Activated T-cell treated with anti-CD3 and anti-CD28 coated beads, Interleukin-2, amount 50 U/mL, for 24 hours (primary cell): ENCODE measurements at places on chromosomes 6 and 20.

DNA sequence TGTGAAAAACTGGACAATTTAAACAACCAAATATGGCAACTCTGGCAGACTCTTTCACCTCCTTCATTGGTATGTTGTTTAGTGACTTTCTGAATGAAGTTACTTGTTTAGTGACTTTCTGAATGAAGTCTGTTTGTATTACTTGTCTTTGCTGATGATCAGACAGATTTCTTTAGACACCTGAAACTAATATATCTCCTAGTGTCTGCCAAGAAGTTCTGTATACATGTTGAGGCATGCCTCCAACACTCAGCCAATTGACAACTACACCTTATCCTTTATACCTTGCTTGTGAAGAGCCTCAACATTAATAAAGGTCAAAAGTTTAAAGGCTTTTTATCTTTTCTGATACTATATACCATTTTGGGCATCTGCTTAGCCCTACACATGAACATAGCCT, 725.4 kb upstream of the EPHA7 start:
- DNase-seq: no peak

- no peak for DNase-seq
Observed at GRCh38 chr6:37036146-37036545, 30.7 kb downstream of the FGD2 start.

DNA sequence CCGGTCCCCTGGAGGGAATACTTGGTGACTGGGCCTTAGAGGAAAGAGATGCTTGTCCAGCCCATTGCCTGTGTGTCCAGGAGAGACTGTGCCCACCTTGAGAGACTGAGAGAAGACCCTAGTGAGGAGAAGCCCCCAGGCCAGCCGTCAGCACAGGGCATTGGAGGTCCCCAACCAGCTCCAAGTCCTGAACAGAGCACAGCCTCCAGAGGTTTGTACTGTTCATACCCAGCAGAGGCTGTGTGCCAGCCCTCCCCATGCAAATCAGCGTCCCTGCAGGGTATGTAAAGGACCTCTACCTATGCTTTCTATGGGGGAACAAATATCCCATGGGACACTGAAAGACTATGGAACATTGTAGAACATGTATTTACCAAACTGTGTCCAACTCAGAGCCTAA, 8.4 kb downstream of the HLA-E start:
- no peak for DNase-seq

- peak; percentile 33 for DNase-seq
Observed at GRCh38 chr20:21103582-21104465, 2.3 kb downstream of the LINC00237 start.

- DNase-seq: no peak
Observed at GRCh38 chr20:57586370-57586793, 25.5 kb downstream of the PCK1 start.

DNA sequence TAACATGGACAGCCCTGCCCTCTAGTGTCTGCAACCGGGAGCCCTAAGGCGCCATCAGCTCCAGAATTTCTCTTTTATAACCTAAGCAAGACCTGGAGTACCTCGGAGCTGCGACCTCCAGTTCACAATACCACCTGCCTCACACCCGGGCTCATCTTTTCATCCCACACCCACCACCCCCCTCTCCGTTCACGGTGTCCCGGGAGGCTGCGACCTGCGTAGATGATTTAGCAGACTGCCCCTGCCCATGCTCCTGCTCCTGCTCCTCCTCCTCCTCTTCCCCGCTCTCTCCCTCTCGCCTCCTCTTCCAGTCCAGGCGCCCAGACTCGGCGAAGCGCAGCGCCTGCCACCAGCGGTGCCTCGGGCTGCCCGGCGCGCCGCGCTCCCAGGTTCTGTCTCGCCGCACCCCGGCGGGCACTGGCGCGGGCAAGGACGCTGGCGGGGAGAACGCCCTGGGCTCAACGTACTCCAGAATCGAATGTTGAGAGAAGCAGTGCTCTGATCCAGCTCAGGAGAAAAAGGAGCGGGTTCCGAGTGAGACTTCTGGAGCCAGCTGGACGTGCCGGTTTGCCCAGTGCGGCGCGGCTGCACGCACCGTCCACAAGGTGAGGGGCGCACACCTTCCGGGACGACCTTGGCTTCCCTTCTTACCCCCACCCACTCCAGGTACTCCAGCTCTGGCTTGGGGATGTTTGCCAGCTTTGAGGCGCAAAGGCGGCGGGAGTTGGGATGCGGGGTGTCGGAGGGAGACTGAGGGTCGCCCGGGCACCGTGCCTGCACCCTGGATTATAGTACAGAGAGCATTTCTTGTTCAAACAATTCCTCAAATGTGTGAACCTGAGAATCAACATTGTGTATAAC, at the start of gene HTR1E:
Gene HTR1E, plus strand, starts transcription at position 310 of the 861 bp plus-strand sequence. CDS start 77,807 bp downstream, outside the sequence.
- DNase-seq: peak; percentile 30

GRCh38 chr6:53604623-53605190, 59.8 kb upstream of the GCLC start:
- DNase-seq: no peak

GRCh38 chr20:1119128-1119505, 715 bp downstream of the PSMF1 start:
- DNase-seq: no peak

DNA sequence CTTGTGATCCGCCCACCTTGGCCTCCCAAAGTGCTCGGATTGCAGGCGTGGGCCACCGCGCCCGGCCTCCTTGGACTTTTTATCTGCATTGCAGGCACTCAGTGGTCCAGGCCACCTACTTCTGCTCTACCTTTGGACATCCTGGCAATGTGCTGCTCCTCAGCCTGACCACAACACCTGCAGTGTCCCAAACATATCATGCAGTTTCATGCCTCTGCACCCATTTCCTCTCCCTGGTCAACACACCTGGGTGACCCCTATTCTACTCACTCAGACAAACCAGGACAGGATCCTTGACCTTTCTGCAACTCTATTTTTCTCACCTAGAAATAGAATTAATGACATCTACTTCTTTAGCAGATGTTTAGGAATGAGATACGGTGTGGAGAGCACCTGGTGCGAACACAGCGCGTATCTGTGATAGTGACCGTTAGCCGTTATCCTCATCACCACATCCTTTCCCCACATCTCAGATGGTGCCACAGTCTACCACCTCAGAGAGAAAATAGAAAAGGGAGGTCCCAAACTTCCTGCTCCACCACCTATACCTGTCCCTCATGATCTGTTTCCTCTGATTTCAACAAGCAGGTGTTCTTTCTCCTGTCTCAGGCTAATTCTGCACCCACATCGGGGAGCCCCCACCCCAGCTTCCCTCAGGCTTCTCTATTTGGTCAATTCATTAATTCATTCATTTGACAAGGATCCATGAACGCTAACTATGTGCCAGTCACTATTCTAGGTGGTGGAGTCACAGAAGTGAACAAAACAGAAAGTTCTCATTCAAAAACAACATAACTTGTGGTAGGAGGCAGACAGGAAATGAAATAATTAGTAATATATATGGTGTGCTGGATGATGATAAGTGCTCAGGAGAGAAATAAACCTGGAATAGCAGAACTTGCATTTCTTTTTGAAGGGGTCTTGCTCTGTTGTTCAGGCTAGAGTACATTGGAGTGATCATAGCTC, 4.3 kb upstream of the BTN3A2 start:
- peak; percentile 49 for DNase-seq

DNA sequence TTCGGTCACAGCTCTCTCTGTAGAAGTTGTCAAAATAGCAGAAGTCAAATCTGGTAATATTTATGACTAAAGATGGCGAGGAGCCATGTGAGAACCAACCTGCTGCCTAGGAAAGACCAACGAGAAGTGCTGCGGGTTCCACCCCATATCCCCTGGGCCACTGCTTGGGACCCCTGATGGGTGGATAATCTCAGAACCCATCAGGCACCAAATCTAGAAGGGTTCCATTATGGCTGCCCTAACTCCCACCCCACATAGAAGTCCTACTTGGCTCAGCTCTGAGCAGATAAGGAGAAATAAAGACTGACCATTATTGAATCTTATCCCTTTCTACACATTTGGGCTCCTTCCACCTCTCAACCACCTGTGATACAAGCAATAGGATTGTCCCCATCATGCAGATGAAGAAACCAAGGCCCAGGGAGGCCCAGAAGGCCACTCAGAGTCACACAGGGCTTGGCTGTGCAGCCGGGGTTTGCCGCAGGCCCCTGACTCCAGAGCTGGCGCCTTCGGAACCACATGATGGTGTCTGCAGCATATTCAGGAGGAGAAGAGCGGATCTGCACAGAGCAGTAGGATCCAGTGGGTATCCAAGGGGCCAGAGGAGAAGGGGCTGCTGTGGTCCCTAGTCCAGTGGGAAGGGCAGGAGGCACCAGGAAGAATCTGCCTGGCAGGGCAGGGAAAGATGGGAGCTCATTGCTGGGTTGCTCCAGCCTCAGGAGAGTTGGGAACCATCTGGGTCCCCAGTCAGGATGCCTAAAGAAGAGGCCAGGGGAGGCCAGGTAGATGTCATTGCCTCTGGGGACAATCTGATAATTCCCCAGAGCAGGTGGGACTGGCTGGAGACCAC, 9.6 kb upstream of the PCMTD2 start:
- no peak for DNase-seq
